ENCODE measurements at places on chromosomes 16 and 17.

DNA sequence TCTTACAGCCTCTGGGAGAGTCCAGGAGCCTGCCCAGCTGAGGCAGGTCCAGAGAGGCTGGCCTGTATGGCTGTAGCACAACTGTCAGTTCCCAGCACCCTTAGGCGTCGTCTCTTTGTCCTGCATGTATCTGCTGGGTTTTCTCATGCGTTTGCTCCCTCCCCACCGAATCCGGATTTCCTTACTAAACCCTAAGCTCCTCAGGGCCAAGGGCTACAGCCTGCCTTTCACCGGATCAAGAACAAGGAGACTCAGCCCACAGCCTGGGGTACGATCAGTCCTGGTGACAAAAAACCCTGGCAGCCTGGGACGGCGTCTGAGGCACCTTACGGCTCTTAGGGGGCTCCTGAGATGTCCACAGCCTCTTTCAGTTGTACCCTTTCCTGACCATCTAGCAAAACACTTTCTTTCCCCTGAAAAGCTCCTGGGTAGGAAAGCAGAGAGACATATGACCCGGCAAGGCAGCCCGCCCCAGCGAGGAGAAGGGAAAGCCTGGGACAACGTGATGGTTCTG lies 12.2 kb downstream of the HIC1 start:
- DNase-seq: no peak

DNA sequence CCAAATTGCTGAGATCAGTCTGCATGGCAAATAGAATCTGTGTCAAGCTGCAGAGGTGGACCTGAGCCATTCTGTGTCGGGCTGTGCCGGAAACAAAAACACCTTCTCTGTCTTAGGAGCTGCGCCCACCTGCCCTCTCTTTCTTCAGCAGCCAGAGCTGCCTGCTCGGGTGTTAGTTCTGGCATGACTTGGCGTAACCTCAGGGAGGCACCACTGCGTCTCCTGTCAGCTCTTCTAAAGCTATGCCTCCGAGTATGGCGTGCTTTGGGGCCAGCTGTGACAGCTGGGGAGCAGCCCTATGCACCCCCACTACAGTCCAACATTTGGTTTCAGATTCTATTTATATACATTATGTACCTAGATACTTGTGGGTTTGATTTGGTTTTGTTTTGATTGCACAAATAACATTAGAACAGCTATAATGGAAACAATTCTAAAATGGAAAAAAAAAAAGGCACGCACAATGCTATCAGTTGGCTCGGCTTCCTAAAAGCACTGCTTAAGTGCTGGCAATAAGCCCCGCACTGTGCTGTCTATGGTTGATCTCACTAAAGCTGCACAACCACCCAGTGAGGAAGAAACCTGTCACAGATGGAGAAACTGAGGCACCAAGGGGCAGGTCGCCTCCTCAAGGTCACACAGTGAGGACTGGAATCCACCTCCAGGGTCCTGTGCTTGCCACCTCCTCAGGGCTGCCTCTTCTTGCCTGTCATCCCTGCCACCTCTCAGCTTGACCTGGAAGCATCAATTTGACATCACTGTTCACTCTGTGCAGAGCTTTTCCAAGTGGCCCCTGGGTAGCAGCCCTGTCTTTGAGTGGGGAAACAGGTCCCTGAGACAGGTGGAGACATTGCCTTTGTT lies 18.7 kb upstream of the ADGRG1 start:
- no peak for DNase-seq

- DNase-seq: no peak
Observed at GRCh38 chr16:35410438-35410837, 1951.0 kb downstream of the TP53TG3F start.

GRCh38 chr16:11047939-11048800 lies 103.8 kb downstream of the CLEC16A start:
- no peak for DNase-seq

- peak; percentile 52 for DNase-seq
Observed at GRCh38 chr16:22641131-22641628, 130.5 kb downstream of the NPIPB5 start.

DNA sequence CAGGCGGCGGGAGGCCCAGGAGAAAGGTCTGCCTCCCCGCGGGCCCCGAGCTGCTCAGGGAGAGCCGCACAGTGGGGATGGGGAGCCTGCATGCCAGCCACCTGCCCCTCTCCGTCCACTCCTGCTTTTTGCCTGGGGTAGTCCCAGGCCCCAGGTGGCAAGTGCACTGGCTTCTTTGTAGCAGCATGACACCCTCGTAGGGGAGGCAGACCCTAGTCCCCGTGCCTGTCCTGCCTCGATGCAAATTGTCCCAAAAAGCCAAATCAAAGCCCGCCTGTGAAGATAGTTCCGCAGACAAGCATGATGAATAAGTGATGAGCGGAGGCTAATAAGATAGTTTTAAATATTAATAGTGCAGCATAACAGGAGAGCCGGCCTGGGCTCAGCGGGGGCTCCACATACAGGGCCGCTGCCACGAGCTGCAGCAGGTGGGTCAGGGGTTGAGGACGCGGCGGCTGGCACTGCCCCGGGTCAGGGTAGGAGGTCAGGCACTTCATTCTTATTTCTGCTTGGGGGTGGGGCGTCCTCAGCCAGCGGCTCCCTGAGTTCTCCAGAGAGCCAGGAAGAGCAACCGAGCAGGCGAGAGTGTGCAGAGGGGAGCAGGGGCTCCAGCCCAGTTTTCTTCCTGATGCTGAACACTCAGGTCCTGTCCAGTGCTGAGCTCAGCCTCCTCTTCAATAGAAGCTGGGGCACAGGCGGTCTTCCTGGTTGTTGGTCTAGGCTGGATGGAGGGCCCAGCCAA lies 26.8 kb downstream of the GINS2 start:
- no peak for DNase-seq

DNA sequence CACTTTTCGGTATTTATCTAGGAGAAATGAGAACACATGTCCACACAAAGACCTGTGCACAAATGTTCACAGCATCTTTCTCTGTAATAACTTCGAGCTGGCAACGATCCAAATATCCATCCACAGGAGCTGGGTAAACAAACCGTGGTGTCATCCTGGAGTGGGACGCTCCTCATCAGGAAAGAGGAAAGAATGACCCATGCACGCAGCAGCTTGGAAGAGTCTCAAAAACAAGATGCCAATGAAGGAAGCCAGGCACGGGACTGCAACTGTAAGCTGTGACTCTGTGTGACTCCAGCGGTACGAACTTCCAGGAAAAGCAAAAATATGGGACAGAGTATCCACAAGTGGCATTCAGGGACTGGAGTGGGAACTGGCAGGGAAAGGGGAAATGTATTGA lies 36.7 kb upstream of the CIBAR2 start:
- DNase-seq: no peak

DNA sequence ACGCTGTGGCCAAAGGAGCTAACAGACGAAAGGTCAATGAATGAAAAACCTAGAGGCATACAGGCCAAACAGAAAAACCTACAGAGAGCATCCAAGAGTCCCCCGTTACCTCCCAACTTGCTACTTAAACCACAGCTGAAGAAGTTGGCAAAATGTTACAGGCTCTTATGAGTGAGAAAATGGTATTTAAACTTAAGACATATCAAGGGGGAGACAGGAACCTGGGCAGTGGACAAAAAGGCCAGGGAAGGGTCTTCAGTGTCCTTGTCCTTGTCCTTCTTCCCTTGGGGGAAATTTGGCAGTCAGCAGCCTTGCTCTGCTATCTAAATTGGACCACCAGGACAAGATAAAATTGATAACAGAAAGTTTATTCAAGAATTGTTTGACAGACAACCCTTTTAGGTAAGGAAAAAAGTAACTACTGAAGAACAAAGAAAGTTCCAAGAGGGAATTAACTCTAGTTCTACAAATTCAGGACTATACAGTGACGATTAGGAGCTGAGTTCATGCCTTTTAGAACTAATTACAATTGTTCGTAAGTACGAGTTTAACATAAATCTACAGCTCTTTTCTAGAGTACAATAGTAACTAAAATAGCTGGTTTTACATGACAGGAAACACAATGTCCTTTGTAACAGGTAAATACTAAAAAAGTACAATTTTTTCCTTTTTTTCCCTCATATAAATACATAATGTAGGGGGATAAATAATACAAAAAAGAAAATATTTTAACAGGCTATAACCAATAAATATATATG lies 3.8 kb upstream of the HOXB2 start:
- DNase-seq: no peak

- no peak for DNase-seq
Observed at GRCh38 chr16:70433458-70434103, 5.3 kb downstream of the ST3GAL2 start.

DNA sequence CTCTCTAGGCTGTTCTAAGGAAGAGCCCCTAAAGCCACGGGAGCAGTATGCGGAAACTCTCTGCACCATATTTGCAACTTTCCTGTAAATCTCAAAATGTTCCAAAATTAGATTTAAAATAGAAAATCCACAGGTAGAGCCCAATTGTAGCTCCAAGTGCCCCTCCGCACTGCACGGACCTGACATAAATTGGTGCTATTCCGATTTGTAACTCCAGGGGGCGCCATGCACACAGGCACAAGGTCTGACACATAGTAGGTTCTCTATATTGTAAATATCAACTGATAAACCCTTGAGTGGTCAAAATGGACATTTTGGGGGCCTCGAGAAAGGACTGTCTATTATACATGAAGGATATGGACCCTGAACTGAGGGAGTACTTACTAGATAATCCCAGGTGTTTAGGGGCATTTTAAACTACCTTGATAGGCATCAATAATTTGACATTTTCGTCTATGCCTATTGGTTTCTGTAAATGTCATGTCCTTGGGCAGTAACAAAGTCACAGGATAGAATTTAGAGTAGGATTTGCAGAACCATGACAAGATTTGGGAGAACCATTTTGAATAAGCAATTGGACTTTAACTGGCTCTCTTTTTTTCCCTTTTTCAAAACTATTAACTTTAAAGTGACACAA lies 36.6 kb upstream of the TMEM132E start:
- DNase-seq: peak; percentile 14

- DNase-seq: peak; percentile 56
Observed at GRCh38 chr17:75647061-75647460, 13.8 kb downstream of the SMIM5 start.

- no peak for DNase-seq
Observed at GRCh38 chr17:913207-913606, 66.4 kb downstream of the NXN start.

GRCh38 chr17:19386974-19387920 lies at the start of gene MFAP4:
Gene MFAP4, minus strand, starts transcription at chr17:19387190. Its CDS starts 35 bp downstream, at chr17:19387155.
- no peak for DNase-seq

DNA sequence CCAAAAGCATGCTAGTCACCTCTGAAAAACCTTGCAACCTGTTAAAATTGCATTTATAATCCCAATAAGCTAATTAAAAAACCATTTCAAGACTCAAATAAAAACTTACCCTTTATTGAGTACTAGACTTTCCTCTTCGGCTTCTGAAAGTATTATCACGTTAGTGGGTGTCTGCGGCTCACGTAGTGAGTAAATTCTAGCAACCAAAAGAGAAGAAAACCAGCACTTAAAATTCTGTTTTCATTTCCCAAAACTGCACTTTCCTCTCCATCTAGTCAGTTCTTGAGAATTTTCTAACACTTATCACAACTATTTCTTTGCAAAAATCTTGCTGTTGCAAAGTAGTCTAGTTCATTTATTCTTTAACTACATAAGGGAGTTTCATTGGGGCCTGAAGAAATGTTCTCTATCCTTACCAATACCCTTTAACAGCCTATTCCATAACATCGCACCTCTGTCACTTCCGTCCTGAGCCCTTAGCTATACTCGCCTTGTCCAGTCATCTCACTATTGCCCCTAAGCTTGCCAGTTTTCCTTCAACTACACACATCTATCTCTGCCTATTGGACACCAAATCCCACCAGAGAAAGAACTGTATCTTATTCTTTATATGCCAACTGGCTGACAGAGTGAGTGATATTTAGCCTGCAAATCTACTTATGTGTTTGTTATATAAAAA lies 8.7 kb downstream of the NUP88 start:
- DNase-seq: no peak

- no peak for DNase-seq
Observed at GRCh38 chr17:7833011-7833794, 814 bp upstream of the KDM6B start.

- no peak for DNase-seq
Observed at GRCh38 chr16:30951193-30951592, 2.3 kb downstream of the ORAI3 start.

DNA sequence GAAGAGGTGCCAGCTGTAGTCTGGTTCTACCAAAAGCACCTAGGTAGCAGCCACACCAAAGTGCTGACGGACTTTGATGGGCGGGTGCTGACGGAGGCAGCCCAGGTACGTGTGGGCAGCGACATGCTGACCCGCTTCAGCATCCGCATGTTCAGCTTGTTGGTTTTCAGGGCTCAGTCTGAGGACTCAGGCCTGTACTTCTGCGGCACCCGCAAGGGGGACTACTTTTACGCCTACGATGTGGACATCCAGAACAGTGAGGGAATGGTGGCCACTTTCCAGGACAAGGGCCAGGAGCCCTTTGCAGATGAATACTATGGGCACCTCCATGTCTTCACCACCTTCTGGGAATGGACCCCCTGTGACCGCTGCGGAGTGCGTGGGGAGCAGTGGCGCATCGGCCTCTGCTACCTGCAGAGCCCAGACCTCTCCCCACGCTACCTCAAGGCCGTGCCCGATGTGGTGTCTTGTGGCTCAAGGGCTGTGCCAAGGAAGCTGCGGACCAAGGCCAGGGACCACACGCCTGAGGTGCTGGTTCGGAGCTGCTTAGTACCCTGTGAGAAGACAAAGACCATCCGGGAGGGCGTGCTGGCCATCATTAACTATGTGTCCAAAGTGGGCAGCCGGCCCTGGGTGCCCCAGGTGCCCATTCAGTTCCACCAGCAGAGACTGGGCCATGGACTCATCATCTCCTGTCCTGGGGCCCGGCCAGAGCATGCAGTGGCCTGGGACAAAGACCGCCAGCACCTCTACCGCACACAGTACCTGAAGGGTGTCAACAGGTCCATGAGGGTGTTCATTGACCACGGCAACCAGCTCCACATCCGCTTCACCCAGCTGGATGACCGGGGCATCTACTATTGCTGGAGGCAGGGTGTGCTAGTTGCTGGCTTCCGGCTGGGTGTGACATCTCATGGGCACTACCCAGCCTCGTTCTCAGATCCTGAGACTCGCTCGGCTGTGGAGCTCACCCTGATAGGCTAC lies 5.0 kb upstream of the EFTUD2 start:
- no peak for DNase-seq

DNA sequence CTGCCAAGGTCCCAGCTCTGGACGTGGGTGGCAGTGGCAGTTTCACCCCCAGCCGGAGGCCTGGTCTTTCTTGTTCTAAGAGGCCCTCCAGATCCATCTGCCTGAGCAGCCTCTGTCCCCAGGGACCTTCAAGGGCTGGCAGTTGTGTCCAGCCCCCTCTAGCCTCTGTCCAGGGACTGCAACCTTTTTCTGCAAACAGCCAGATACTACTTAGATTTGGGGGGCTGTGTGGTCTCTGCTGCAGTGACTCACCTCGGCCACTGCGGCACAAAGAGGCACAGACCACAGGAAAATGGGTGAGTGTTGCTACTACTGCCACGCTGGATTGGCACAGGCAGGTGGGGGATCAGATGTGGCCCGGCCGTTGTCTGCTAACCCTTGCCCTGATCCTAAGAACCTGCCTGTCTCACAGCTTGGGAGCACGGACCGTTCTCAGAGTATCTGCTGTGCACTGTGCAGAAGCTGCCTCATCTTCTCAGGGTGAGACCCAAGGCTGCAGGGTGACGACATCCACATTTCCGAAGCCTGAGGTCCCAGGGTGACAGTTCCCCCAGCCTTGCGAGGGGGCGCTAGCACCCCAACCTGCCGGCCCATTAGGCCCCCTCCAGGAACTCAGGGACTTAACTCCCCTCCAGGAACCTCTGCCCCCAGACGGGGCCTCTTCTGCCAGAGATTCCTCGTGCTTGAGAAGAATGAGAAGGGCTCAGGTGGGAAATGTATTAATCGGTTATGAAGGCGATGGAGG lies 27.6 kb downstream of the MXRA7 start:
- no peak for DNase-seq

GRCh38 chr17:74135391-74136167 lies 67.9 kb upstream of the RPL38 start:
- no peak for DNase-seq

Data from trophoblast cell (in vitro differentiated cells and primary cell).